ENCODE measurements at places on chromosomes 12 and 14.

- DNase-seq, result no peak
Observed at GRCh38 chr12:32561931-32562341, 117.2 kb upstream of the DNM1L start.

DNA sequence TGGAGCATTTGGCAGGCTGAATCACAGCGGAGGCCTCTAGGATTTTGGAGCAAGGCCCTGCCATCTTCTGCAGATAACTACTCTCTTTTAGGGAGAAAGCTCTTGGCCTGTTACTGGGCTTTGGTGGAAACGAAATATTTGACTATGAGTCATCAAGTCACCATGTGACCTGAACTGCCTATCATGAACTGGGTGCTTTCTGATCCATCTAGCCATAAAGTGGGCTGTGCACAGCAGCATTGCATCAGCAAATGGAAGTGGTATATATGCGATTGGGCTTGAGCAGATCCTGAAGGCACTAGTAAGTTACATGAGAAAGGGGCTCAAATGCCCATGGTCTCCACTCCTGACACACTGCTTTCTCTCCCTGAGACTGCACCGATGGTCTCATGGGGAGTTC is 21.1 kb downstream of the GYS2 start:
- no peak for DNase-seq

- no peak for DNase-seq
Observed at GRCh38 chr12:4780641-4781611, 60.7 kb downstream of the GALNT8 start.

DNA sequence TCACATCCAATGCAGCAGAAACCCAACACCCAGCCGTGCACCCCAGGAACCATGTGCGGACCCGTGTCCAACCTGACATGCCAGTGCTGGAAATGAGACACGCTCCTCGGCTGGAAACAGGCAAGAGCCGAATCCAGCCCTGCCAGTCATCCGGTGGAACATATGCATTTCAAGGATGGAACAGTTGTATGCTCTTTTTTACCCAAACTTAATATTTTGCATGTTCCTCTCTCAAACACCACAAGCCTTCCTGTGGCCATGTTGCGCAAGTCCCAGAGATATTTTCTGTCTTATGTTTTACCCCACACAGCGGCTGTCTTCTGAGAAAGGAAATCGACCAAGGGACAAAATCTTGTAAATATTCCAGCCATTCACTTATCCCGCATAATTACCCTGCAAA is 196.9 kb downstream of the BCL11B start:
- no peak for DNase-seq

DNA sequence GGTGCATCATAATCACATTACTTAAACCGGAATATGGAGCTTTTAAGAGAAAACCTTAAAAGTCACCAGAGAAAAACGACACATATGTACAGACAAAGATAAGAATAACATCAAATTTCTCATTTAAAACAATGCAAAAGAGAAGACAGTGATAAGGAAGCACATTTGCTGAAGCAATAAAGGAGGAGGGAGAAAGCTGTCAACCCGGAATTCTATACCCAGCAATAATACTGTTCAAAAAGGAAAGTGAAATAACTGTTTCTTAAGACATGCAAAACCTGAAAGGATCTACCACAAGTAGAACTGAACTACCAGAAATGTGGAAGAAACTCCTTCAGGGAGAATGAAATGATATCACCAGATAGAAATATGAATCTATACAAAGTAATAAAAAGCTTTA is 15.4 kb downstream of the SLC6A13 start:
- DNase-seq, result no peak

- DNase-seq, result no peak
Observed at GRCh38 chr14:68733086-68733914, 59.6 kb downstream of the ZFP36L1 start.

- DNase-seq, result peak; percentile 47
Observed at GRCh38 chr12:111428728-111429175, 23.0 kb downstream of the SH2B3 start.

- DNase-seq, result peak; percentile 42
Observed at GRCh38 chr14:35533357-35534207, at the start of gene INSM2. TSS of gene INSM2 (plus strand) at chr14:35534164. CDS start at chr14:35534253, 89 bp downstream.

GRCh38 chr12:28513983-28514382 is 323.7 kb downstream of the CCDC91 start:
- no peak for DNase-seq

DNA sequence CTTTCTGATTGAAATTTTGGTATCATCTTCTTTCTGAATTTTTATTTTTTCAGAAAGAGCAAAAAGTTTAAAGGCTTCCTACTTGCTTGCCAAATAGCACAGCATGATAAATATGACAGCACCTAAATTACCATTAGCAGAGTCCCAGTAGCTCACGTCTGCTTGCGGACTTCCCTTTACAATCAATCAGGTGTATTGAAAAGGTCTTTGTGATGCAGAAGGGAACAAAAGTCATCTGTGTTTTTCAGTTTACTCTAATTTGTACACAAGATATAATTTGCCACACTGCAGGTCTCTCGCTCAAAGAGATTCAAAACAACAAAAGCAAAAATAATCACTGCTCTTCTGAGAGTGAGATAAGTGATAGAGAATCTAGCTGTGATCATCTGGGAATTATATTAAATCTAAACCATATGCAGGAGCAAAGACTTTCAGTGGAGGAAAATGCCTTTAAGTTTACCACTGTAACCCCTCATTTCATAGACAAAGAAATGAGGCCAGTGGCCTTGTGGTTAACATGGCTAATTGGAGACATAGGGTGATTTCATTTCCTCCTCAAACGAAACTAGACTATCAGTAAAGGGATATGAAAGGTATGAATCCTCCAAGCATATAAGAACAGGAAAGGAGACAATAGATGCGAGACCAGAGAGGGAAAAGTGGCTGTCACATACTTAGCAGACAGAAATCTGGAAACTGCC is 240.8 kb upstream of the TMPO start:
- DNase-seq, result no peak

DNA sequence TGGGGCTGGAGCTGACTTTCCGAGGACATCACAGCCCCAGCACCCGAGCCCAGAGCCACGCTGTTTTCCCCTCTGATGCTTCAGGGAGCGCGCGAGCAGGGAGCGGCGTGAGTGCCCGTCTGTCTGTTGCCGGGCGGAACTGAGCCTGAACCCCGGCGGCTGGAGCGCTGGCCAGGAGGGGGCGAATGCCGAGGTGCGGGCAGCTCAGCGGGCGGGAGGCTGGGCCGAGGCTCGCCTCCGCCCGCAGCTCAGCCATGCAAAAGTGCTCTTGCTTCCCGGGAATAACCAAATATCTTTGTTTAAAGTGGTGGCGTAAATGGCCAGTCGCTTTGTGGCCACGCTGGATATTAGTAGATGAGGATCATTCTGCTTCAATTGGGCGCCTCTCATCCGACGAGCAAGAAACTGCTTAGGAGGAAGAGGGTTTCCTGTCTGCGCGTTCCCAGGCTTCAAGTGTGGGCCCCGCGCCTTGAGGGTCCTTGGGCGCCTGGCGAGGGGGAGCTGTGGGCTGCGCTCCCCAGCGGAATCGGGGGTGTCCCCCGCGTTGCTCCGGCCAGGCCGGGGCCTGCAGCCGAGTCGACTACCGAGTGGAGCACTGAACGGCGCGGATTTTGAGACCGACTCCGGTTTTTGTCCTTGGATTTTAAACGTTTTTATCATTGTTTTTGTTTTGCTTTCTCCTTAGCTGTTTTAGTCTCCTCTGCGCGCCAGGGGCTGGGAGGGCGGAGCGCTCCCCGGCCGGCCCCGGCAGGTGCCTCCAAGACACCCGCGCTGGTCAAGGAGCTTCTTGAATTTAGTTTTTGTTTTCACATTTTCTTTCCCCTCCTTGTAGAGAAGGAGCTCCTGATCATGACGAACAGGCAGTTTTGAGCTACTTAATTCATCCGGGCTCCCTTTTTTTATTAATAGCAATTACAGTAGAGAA is 831 bp upstream of the NKX2-1 start:
- no peak for DNase-seq

GRCh38 chr14:95503365-95504134 is 12.9 kb downstream of the SYNE3 start:
- DNase-seq, result no peak

DNA sequence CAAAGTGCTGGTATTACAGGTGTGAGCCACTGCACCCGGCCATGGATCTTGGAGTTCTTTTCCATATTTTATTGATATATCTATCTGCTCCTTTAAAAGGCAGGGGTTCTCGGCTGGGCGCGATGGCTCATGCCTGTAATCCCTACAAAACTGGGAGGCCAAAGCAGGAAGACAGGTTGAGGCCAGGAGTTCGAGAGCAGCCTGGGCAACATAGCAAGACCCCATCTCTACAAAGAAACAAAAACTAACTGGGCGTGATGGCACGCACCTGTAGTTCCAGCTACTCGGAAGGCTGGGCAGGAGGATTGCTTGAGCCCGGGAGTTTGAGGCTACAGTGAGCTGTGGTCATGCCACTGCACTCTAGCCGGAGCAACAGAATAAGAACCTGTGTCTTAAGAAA is 12.1 kb upstream of the GAPDH start:
- no peak for DNase-seq

DNA sequence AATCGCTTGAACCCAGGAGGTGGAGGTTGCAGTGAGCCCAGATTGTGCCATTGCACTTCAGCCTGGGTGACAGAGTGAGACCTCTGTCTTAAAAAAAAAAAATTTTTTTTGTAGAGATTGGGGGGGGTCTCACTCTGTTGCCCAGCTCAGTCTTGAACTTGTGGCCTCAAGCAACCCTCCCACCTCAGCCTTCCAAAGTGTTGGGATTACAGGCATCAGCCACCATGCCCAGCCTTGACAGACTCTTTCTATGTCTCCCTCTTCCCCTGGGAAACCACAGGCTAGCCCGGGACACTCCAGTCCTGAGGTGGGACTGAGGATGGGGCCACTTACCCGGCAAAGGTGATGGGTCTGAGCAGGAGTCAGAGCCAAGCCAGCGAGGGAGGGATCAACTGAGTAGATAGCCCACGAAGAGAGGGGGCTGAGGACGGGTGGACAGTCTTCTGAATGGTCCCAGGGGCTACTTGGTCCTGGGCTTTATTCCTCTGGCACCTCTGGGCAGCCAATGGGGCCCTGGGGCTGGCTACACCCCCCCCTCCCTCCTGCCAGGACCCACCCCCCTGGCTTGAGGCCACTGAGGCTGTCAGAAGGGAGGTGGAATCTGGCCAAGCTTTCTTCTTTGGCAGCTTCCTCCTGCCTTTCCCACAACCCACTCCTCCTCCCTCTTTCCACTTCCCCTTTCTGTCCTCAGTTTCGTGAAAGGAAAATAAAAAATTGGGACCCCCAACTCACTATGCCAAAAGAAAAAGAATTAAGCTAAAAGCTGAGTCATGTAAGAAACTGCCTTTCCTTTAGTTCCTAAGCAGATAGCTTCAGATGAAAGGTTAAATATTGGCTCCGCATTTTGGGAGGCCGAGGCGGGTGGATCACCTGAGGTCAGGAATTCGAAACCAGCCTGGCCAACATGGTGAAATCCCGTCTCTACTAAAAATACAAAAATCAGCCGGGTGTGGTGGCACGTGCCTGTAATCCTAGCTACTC is at the start of gene SDS:
TSS of gene SDS (minus strand) at position 453 of the 981 bp plus-strand sequence. CDS start 4,179 bp downstream, outside the sequence.
- DNase-seq, result peak; percentile 75

DNA sequence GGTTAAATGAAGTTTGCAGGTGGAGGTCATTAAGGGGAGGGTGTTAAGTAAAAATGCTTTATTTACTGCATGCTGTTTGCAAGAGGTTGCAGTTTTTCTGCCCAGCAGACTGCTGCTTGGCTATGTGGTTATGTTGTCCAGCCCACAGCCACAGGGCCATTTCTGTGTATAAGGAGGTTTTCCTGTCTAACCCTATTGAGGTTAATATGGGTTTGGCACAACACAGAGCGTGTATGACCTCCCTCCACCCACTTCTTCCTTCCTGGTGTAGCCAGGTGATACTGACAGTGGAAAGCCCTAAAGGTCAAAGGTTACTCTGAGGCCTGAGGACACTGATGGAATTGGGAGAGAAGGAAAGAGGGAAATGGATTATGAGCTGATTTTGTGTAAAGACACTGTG is 253.7 kb upstream of the PWP1 start:
- DNase-seq, result no peak

- no peak for DNase-seq
Observed at GRCh38 chr12:57185906-57186508, 30.6 kb upstream of the NXPH4 start.

DNA sequence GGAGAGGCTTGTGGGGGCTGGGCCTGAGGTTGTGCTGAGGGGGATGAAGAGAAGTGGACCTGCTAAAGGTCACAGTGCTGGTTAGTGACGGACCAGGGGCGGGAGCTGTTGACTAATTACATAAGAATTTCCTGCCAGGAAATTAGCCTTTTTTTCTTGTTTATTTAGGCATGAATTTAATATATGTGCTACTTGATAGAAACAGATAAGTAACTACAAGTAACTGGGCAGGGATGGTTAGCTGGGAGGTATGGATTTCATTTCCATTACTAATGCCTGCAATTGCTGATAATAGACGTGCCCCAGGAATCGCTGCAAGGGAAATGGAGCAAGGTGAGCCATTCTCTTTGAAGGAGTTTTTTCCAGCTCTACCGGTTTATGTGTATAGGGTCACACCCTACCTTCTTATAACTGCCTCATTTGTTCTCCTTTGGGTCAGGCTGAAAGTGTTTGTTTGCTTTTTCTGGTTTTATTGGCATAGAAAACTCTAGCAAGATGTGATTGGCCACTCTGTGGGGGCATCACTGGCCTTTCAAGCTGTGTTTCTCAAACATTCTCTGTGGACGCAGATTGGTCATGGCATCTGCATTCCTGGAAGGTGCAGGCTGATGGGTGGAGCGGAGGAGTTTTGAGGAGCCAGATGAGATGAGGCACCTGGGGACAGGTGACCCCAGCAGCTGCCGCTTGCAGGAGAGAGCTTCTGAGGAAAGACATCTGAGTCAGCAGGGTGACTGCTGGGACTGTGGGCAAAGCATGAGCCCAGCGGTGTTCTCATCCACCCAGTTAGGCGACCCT is 19.0 kb upstream of the GPRC5A start:
- DNase-seq, result no peak

DNA sequence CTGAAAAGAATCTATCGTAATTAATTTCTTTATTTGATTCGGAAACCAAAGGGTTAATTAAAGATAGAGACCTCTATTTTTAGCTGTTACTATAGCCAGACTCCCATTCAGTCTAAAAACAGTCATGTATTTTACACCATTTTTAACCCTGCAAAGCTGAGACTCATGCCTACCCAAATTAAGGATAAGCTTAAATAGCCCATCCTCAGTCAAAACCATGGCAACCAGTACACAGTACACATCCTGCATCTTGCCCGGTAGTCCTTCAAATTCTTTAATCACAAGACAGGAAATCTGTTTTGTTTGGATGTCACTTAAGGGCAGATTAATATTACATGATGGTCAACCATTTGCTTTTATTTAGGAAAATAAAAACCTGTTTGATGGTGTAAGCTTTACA is 25.5 kb upstream of the KCNK10 start:
- no peak for DNase-seq

GRCh38 chr12:122087431-122088178 is 9.0 kb downstream of the MLXIP start:
- DNase-seq, result no peak

- DNase-seq, result no peak
Observed at GRCh38 chr14:92277031-92277430, 45.9 kb upstream of the SLC24A4 start.

DNA sequence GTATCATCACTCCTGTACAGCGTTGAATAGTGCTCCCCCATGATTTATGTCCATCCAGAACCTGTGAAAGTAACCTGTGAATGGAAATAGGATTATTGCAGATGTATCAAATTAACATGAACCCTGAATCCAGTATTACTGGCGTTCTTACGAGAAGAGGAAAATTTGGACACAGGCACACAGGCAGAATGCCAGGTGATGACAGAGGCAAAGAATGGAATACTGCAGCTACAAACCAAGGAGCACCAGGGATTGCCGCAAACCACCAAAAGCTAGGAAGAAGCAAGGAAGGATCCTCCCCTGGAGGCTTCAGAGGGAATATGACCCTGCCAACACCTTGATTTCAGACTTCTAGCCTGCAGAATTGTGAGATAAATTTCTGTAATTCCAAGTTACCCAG is 113.5 kb upstream of the EGLN3 start:
- DNase-seq, result peak; percentile 17

Data from body of pancreas (tissue), 4 donors.